Caco-2 (cell line): ENCODE measurements at places on chromosomes 2 and 18.

DNA sequence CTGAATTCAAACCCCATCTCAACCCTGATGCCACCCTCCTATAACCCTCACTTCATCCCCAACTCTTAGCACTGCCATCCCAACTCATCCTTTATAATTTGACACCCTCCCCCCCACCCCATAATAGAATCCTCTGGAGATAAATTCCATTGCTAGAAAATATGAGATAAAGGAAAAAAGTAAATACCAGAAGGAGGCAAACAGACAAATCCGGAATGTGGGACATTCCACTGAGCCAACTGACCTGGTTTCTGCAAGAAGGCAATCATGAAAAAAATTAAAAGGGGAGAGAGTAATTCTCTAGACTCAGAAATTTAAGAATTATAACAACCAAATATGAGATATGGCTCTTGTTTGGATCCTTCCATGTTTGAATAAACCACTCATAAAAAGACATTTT lies 132.4 kb downstream of the CYP26B1 start:
- no peak for DNase-seq

DNA sequence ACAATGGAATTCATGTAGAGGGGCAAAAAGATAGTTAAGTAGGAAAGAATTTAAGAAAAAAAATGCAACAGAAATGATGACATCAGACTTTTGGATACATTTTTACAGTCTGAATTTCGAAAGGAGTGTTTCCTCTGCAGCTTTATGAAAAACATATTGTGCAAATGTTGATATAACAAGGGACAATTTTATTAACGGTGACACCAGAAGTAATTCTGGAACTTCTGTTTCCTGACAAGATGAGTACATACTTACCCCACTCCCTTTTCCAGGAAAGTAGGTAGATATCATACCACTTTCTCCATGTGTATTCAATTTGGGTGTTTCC lies 369.6 kb downstream of the FBXO15 start:
- DNase-seq = no peak

DNA sequence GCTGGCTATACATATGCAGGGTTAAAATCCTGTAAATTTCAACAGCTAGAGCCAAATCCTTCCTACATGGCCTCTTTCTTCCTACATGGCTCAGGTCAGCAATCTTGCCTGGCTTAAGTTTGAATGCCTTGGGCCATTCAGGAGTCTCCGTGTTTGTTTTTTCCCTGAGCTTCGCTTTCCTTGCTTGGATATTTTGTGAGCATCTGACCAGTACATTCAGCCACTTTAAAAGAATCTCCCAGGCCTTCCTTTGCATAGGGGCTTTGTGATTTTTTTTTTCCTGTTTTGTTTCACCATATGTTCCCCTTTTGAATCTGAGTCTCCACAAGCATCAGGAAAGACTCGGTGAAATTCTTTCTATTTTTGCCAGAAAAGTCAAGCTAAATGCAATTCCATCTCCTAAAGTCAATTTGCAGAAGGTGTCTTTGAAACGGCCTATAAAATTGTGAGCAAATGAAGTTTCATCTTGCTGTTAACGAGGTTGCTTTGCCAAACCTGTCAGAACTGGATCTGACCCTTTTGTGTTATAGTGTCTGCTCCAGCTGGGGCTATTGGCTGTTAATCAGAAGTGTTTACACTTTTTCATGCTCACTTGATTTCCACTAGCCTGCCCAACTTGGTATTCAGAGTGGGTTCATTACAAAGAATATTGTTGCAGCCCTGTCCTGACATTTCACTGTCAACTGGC lies 256.9 kb downstream of the DCC start:
- DNase-seq = no peak

- DNase-seq = no peak
Measured at GRCh38 chr2:88856409-88857135, 165.1 kb downstream of the RPIA start.

- no peak for DNase-seq
Measured at GRCh38 chr18:37305066-37305465, 260.5 kb downstream of the CELF4 start.

- DNase-seq = no peak
Measured at GRCh38 chr2:45937990-45938389, 286.5 kb downstream of the PRKCE start.

DNA sequence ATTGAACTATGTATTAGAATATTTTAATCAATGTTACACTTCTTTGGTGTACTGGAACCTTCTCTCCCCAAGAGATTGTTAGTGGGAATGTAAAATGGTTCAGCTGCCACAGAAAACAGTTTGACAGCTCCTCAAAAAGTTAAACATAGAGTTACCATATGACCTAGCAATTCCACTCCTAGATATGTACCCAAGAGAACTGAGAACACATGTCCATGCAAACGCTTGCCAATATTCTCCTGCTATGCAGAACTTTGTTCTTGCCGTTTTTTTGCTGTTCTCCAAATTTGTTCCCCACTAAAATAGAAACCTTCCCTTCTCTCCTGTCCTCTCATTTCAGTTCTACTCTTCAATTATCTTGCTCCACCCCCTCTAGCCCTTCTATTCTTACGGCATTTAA lies 87.6 kb downstream of the PTPN2 start:
- DNase-seq = no peak

DNA sequence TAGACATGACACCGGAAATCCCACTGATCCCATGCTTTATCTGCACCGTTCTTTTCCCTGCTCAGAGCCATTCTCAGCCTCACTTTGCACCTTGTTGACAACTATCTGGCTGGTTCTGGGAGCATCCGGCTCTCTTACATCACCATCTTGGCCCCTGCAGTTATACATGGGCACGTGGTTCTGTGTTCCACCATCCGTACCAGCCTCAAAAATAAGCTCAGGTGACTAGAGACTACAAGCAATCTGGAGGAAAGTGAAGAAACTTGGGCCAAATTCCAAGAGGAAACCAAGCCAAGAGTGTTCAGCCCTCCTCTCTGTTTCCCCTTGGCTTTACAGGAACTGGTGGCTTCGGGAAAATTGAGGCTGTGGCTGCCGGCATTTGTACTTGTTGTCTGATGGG lies 244.6 kb upstream of the ACVR2A start:
- no peak for DNase-seq

DNA sequence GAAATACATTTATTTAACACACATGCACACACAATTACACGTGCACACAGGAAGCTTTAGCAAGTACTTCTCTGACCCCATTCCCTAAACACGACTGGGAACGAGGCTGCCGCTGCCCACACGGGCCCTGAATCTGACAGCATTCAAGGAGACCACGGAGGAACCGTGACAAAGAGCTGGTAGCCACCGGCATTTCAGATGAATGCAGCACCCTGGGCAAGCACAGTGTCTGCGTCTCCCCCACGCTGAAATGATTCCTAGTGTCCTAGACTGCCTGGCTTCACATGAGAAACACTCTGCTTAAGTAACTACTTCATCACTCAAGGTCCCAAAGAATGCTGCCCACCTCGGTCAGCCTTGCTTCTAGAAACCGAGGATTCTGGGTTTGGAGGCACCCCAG lies 95.0 kb downstream of the HDAC4 start:
- DNase-seq = no peak

- no peak for DNase-seq
Measured at GRCh38 chr2:155035308-155035707, 336.8 kb downstream of the KCNJ3 start.

DNA sequence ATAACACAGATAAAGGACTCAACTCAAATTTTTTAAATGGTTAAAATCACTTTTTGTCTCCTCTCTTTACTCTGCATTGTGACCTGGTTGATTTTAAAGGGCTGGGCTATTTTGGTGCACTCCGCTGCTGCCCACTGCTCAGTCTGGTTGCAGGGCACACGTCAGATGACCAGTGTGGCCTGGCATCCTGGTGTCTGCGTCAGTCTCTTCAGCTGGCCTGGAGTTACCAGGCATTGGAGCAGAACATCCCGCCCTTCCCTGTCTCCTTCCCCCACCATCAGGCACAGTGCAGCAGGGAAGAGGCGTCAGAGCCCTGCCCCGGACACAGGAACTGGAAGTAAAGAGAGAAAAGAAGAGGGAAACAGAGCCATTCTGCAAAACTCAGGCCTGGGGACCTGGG lies 8.9 kb downstream of the C1QL2 start:
- no peak for DNase-seq

- peak; percentile 53 for DNase-seq
Measured at GRCh38 chr18:75211953-75212750, 1.6 kb downstream of the TSHZ1 start.

- no peak for DNase-seq
Measured at GRCh38 chr2:195468771-195469170, 188.3 kb upstream of the SLC39A10 start.

DNA sequence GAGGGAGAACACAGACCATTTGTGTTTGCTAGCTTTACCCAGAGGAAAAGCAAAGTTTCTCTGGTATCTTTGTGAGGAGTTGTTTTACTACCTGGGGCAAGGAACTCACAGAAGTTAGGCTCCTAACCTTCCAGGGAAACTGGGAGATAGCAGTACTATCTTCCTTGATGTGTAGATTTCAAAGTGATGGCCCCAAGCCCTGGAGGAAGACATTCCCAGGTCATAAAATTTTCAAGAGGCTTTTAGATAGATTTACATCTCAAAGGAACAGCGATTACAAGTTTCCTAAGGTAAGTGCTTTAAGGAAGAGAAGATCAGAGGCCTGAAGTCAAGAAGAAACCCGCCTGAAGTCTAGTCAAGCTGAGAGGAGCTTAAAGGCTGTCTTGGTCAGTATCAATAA lies 1187.8 kb upstream of the TMEFF2 start:
- DNase-seq = no peak

DNA sequence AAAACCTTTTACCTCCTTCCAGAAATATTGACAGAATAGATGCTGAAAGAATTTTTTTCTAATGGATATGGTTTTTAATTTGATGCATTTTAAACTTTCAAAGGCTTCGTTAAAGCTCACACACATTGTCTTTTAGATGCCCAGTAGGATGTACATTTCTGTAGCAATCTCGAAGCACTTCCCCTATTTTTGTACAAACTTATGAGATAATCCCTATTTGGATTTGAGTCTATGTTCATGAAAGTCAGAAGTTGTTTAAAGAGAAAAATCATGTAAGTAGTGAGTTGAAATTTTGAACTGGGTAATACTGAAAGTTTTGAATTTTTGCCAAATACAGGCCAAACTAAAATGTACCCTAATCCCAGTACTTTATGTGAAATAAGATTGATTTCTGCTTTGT lies 38.1 kb upstream of the MMADHC start:
- no peak for DNase-seq

DNA sequence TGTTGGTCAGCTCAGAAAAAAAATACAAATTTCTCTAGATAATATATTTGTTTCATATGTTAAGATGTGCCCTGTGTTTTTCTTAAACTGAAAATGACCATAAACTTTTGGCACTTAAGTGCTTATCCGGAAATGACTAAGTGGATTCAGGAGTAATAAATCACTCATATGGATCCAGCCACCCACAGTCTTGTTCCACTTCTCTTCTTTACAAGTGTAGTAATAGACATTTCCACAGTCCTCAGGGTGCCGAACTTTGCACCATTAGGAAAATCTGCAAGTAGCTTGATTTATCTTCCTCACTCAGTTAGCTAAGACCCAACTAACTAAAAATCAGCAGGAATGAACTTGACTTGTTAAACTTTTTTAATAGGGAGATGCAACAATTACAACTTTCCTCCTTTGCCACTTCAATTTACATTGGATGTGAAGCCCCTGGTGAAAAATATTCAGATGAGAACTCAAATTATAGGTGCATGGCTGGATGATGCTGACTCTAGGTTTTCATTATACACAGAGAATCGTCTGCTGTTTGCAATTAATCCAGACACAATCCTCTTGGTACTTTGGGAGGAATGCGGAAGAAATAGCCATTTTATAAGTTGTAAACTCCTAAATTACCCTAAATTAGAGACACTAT lies 322.5 kb downstream of the ARHGAP15 start:
- no peak for DNase-seq

DNA sequence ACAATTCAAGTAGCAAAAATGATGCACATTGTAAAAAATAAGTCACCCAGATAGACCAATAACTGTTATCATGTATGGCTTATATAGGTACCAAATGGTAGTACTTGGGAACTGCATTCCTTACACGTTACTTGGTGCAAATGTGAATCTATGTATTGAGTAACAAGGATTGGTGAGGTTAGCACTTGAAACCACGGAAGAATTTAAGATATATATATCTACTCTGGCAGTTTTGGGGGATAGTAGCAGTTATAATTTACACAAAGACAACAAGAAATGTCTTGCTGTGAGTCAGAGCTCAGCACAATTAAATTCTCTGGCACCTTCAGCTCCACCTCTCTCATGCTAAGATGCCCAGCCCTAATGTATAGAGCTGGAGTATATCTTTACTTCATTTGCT lies 359.4 kb upstream of the RAB12 start:
- DNase-seq = no peak

DNA sequence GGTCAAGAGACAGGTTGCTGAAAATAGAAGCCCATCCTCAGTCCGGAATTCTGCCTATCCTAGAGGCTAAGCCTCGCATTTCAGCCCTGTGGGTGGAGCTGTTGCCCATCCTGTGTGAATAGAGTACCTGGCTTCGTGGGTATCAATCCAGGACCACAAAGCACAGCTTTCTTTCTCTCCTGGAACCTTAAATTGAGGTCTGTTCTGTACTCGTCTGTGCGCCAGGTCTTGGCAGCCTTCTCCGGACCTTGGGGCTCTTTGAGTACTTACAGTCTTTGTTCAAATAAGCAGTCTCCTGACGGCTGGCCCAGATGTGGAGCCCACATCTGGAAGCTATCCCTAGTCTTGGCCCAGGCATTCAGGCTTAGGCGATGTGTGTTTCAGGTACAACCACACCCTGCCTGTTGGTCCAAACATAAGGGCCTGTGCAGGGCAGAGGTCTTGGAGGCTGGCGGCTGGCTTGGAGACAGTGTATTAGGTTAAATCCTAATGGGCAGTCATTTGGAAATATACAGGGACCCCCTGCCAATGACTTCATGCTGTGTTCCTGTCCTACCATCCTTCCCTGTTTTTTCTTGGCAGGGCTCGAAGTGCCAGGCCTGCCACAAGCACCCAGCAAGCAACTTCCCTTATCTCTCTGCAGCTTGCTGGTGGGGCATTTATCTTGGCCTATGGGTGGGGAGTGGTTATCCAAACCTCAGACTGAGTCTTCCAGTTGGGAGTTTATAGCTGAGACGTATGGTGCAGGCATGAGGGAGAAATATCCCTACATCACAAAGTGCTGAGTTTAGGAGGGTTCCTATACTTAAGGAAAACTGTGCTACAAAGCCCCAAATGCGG lies 294.1 kb downstream of the BCL2 start:
- DNase-seq = peak; percentile 25

DNA sequence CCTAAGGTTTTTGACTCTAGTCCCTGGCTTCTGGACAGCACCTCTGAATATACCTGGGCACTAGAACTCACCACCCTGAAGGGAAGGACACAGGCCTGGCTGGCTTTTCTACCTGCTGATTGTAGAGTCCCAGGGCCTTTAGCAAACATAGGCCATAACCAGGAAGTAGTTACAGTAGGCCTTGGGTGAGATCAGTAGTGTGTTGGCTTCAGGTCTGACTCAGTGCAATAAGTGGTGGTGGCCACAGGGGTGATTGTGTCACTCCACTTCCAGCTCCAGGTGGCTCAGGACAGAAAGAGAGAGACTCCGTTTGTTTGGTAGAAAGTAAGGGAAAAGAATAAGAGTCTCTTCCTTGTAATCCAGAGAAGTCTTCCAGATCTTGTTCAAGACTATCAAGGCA lies 101.7 kb upstream of the LGALSL start:
- DNase-seq = no peak

- DNase-seq = no peak
Measured at GRCh38 chr2:3409627-3410170, 30.2 kb downstream of the TRAPPC12 start.
